ENCODE measurements at places on chromosomes 3 and 15.

DNA sequence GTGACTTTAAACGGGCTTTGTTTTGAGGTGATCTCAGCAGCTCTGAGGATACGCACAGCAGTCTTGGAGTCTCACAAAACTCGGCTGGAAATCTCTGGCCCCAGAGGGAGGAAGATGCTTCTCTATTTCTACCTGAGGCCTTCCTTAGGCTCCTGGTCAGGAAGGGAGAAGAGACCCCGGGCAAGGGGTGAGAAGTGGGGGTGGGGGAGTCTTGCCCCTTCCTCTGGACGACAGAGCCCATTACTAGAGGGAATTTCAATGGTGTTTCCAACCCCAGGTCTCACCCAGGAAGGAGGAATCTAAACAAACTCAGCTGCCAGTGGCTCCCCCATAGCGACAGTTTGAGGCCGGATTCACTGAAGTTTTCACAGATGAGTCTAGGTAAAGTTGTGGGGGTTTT, 37.4 kb upstream of the PCSK6 start:
- no peak for DNase-seq

- no peak for DNase-seq
Measured at GRCh38 chr15:62498712-62499111, 333.6 kb upstream of the C2CD4B start.

DNA sequence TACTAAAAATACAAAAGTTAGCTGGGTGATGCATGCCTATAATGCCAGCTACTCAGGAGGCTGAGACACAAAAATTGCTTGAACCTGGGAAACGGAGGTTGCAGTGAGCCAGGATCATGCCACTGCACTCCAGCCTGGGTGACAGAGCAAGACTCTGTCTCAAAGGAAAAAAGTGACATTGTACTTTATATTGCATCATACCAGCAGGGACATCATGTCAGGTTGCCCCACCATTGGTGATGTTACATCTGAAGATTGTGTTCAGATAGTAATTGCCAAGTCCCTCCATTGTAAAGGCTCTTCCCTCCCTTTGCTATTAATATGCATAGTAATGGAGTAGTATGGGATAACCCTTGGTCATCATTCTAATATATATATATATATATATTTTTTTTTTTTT, 44.8 kb downstream of the FOXL2 start:
- no peak for DNase-seq

DNA sequence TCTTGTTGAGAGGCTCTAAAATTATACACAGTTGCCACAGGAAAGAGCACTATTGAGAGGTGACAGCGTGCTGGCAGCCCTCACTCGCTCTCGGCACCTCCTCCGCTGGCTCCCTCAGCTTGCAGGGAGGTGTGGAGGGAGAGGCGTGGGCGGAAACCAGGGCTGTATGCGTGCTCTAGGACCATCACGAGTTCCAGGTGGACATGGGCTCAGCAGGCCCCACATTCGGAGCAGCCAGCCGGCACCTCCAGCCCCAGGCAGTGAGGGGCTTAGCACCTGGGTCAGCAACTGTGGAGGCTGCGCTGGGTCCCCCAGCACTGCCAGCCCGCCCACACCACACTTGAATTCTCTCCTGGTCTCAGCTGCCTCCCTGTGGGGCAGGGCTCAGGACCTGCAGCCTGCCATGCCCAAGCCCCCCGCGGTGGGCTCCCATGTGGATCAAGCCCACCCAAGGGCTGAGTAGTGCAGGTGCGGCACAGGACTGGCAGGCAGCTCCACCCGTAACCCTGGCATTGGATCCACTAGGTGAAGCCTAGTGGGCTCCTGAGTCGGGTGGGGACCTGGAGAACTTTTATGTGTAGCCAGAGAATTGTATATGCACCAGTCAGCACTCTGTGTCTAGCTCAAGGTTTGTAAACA, 460.6 kb upstream of the ALCAM start:
- no peak for DNase-seq

GRCh38 chr15:92903631-92903965, 3.5 kb downstream of the CHD2 start:
- no peak for DNase-seq

DNA sequence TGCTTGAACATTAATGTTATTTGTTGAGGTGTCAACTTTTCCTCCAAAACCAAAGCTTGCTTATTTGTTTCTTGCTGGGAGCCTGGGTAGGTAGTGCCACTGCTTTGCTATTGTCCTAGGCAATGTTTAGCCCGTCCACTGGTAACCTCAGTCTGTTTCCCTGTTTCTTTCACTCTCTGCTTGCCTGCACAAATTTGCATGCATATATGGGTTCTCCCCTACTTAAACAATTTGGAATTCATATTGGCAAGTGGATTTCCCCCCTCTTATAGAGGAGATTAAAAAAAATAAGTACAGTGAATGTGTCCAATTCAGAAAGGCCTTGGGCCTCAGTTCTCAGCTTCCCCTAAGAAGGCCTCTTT, 45.0 kb upstream of the BOC start:
- DNase-seq, result no peak

All from NCI-H187 treated with DMSO at 0.1 percent for 48 hours (cell line).